ENCODE measurements at places on chromosomes 7 and 10.

DNA sequence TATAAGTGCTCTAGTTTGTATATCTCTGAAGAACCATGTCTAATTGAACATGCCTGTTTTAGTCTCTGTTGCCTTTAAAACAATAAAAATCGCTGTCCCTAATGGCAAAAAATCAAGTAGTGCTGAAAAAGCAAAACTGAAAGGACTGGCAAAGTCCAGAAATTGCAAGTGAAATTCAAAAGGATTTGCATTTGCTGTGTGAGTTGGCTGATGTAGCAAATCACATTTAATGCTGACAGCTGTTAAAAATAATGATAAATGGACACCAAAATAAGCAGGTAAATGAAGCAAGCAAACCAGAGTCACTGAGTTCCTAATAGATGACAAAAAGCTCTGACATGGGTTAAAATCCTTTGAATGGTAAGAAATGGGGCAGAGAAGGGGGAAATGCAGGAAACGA lies 874.1 kb downstream of the GRM8 start:
- no peak for DNase-seq

DNA sequence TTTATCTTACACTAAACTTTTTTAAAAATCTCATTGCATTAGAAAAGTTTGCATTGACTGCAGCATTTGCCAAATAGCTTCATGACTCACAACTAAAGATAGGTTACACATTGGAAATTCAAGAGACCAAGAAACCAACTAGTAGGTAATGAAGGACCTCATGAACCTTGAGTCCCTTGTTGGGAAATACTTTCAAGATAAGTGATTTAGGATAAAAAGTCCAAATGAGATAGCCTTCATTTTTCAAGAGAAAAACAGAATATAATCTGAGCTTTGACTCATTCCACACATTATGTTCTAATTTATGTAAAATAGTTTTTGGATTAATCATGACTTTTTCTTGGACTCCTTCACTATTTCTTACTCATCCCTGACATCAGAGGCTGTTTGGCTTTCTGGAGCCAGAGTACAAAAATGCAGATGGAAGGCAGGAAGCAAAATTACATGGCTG lies 13.1 kb upstream of the LIPF start:
- DNase-seq, result no peak

GRCh38 chr10:105170521-105170920 lies 529.4 kb downstream of the SORCS3 start:
- no peak for DNase-seq

- DNase-seq, result no peak
Observed at GRCh38 chr10:131728286-131729228, 172.3 kb upstream of the PPP2R2D start.

- no peak for DNase-seq
Observed at GRCh38 chr10:111836064-111836463, 347.5 kb downstream of the GPAM start.

DNA sequence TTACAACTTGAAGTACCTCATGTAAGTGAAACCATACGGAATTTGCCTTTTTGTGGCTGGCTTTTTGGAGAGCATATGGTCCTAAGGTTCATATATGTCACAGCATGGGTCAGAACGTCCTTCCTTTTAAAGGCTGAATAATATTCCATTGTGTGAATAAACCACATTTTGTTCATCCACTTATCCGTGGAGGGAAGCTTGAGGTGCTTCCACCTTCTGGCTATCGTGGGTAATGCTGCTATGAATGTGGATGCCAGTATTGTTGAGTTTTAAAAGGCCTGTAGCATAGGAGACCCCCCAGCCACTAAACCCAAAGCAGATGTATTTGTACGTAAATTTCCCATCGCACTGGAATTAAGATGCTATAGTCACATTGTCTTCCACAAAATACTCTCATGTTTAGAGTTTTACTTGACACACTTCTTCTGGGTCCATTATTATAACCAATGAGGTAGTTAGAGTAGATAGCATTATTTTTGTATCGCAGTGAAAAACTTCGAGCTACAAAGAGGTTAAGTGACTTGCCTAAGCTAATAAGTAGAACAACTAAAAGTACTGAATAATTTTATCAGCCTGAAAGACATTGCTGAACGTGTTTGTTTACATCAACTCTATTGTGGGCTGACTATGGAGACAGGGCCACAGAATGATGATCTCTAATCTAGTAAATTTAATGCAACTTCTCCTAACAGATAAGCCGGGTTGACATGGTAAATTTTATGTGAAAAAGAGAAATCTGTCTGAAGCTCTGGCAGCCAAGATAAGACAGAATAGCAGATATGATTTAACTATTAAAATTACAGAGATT lies 183.0 kb upstream of the CTBP2 start:
- DNase-seq, result peak; percentile 38

GRCh38 chr7:30717181-30717580 lies 34.8 kb upstream of the INMT start:
- DNase-seq, result no peak

DNA sequence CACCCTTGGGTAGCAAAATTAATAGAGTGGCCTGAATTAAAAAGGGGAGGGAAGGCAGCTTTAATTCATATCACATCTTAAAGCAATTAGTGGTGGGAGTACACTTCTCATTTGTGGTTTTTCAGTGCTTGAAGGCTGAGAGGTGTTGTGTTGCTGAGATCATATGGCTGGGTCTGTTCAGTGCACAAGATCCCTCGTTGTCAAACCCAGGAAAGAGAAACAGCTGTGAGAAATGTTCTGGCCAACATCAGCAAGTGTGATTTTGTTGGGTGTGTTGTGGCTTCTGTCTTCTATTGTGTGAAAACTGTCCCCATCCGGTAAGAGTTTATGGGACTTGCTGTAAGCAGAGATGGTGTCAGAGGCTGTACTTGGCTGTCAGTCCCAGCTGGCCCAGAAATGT lies 197.9 kb upstream of the BMPER start:
- no peak for DNase-seq

Data from endothelial cell (in vitro differentiated cells).